ENCODE measurements at places on chromosomes 11 and 22.

DNA sequence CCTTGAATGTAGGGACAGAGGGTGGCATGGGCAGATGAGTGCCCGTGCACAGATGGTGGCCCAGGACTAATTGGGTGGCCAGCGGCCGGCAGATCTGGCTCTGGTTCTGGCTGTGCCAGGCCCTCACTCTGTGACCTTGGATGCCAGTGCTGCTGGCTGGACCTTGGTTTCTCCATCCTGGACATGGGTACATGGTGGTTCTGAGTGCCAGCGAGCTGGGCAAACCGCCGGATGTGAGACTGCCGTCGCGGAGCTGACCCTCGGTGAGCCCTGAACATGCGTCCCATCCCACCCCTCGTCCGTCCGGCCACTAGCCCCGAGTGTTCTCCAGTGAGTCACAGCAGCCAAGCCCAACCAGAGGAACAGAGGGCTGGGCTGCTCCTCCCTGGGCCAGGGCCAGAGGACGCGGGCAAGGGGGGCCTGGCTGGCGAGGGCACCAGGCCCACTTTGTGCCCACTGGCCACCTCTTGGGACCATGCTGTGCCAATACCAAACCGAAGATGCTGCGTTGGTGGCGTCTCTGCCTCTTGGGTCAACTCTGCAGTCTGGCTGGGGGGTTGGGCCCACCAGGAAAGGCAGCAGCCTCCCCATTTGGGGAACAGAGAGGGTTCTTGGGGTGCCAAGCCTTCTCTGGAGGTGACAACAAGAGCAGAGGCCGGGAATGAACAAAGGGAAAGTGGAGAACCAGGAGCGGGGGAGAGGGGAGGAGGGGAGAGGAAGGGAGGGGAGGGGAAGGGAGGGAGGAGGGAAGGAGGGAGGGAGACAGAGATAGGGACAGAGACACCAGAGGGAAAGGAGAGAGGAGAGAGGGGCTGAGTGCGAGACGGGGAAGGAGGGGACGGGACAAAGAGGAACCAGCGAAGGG is 10.7 kb downstream of the LSP1 start:
- peak; percentile 86 for DNase-seq

DNA sequence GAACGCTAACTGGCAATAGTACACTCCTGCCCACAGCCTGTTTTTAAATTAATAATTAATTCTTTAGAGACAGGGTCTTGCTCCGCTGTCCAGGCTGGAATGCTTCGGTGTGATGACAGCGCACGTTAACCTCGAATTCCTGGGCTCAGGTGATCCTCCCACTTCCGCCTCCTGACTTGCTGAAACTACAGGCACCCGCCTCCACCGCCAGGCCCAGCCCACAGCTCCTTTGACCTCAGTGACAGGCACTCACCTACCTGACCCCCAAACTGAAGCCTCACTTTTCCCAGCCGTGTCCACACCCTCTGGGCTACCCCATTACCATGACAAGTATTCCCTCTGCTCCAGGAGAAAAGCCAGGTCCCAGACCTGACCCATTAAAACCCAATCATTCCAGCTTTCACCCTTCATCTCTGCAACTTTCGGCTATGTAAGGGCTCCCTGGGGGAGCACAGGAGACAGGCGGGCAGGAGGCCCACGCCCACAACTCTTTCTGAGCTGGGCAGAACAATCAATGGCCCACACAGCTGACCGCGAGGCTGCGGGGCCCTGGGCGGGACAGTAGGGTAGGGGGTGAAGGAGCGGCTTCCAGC is 730 bp downstream of the LMNTD2 start:
- DNase-seq: no peak

DNA sequence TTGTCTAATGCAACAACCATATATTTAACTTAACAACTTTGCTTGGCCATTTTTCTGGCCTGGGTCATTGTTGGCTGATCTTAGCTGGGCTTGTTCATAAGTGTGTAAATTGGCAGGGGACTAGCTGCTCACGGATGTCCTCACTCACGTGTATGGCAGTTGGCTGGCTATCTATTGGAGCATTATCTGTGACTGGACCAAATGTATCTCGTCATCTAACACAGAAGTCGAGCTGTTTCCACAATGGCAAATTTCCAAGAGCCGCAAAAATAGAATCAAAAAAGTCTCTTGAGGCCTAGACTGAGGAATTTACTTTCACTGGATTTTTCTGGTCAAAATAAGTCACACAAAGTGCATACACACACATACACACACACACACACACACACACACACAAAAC is 893.3 kb downstream of the FAM181B start:
- no peak for DNase-seq

- DNase-seq: peak; percentile 90
These were observed 77.9 kb upstream of the TIMP3 start for GRCh38 chr22:32723643-32724042.

GRCh38 chr22:49771266-49772065 is 56.2 kb downstream of the BRD1 start:
- no peak for DNase-seq

DNA sequence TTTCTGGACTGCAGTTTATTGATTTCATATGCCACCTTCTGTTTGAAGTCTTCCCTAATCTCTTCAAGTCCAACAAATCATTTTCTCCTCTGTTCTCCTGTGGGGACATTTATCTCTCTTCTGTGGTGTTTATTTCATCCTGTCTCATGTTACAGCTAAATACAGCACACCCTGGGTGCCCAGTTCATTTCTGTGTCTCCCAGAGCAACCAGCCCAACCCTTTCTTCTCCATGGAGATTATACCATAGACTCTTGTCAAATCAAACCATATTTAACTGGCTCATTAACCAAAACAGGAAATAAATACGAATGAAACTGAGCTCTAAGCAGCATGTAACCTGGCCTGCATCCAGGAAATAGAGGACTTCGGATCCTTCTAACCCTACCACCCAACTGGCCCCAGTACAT is at the start of gene MS4A8:
Gene MS4A8 (plus strand): TSS at position 329 of the 408 bp plus-strand sequence. CDS start 1,249 bp downstream, outside the sequence.
- no peak for DNase-seq
